ENCODE measurements at places on chromosomes 5 and 9.

GRCh38 chr5:96640696-96641095 lies 21.5 kb upstream of the CAST start:
- no peak for DNase-seq

DNA sequence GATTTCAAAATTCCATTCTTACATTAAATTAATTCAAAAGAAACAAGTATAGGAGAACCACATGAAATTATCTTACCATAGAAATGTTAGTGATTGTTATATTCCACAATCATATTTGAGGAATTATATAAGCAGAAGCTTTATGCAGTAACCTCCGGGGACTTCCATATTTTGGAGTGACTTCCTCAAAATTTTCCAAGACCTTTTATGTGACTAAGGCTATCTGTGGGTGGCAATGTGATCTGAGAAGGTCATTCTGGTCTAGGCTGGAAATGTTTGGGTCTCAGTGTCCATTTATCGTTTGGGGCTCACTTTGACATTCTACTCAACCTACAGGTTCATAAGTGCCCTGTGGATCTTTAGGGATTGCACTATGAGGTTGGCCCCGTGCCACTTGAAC lies 776.6 kb downstream of the CDH12 start:
- DNase-seq, result no peak

DNA sequence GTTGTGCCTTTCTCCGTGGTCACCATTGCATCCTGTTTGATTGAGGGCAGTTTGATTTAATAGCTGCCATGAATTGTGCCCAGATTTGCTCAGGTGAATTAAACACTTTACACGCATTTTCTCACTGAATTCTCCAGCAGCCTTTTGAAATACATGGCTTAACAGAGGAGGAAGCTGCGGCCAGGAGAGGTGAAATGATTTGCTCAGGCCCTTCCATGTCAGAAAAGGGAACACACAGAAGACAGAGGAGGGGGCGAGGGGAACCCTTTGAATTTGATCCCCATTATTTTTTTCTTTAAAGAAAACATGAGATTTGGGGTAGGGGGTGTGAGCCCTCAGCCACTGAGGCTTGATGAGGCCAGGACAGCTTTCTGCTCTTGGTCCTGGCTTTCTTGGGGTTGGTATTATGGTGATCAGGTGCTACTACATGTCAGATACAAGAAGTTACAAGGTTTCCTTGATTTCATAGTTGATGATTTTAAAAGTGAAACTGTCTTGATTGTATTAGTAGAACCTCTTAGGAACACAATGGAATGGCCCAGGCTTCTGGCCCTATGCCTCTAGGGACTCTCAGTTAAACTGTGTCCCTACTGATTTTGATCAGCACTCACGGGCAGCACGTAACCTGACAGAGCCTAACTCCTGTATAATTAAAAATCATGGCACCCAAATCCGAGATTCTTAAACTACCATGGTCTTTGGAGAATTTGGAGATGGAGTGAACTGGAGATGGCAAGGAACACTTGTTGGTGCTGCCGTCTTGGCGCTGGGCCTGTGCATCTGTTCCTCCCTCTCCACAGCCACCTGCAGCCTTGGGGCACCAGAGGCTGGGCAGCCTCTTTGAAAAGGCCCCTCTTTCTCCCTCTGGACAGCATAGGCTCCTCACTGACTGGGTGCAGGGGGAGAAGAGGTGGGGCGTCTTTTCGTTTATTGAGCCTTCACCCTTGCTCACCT lies 107.9 kb downstream of the TRIO start:
- DNase-seq, result no peak

GRCh38 chr9:69916950-69917349 lies 96.3 kb downstream of the CFAP95 start:
- DNase-seq, result no peak

DNA sequence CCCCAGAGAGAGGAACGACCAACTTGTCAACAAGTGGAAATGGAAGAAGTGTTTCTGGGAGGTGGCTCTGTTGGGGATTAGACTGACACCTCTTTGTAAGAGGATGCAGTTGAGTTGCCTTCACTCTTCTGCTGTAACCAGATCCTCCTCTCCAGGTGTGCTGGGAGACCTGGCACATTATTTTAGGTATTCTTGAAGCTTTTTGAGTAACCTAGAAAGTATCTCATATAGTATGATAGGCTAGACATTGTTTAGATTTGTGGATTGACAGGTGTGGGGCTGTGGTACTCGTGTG lies 21.6 kb downstream of the SNX30 start:
- no peak for DNase-seq

- no peak for DNase-seq
These were observed 91.7 kb downstream of the TENT4A start for GRCh38 chr5:6804766-6805501.

DNA sequence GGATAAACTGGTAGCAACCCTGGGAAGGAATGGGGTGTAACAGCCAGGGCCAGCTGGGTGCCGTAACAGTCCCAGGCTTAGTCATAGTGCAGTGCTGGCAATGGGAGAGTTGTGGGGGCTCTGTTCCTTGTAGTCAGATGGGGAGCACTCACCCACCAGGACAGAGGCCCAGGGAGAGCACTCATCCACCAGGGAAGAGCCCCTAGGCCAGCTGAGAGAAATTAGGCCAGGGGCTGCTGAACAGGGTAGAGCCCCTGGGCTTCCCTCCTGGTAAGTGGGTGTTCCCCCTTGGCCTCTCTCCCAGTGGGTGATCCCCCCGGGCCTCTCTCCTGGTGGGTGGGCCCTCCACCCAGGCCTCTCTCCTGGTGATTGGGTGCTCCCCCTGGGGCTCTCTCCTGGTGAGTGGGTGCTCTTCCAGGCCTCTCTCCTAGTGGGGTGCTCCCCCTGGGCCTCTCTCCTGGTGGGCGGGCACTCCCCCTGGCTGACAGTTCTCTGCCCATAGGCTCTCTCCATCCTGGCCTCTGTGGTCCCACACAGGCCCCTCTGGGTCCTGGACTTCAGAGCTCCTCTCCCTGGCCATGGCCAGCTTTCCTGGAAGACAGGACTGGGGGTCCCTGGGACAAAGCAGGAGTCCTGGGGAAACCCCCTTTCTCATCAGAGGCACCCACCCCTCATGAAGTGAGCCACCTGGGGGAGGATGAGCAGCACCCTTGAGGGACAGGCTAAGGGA lies 13.4 kb downstream of the FGD3 start:
- DNase-seq, result no peak

GRCh38 chr5:133698259-133698554 lies 85.9 kb upstream of the FSTL4 start:
- no peak for DNase-seq

DNA sequence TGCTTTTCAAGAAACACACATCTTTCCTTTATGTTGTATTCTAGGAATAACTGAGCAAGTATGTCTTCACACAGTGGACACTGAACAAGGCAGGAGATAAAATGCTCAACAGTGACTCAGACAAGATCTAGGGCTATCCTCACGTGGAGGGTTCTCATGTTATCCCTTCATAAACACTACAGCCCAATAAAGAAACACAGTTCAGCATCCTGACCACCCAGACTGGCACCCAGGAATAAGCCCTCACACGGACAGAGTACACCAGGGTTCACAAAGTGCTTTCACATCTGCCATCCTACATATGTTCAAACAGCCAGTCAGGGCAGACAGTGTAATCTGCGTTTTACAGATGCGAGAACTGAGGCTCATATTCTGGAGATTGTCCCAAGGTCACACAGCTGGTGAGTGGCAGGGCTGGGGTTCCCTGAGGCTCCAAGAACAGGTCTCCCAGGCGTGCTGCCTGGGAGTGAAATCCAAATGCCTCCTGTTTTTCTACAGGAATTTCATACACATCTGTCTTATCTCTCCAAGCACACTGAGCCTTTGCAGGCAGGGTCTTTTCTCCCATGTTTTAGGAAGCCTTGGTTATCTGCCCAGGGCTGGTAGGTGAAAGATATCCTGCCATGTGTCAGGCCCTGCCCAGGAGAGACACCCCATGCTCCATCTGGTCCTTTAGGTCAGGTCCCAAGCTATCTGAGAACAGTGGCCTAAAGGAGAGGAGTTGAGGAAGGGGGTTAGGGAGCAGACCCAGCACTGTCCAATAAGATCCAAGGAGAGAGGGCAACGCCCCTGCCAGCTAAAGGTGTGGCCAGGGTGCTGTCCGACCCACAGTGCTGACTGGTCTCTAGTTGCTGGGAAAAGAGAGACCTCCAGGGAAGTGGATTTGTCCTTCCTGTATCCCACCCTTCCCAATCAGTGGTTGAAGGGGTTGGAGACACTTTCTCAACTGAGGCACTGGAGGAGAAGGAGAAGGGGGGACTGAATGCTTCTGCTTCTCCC lies 47.9 kb upstream of the XPA start:
- DNase-seq, result no peak

GRCh38 chr9:88997646-88998045 lies 6.4 kb downstream of the S1PR3 start:
- no peak for DNase-seq

- DNase-seq, result no peak
These were observed 4.9 kb upstream of the LRRC14B start for GRCh38 chr5:186091-187041.

GRCh38 chr9:73714294-73714693 lies 562.6 kb downstream of the ANXA1 start:
- DNase-seq, result peak; percentile 35

DNA sequence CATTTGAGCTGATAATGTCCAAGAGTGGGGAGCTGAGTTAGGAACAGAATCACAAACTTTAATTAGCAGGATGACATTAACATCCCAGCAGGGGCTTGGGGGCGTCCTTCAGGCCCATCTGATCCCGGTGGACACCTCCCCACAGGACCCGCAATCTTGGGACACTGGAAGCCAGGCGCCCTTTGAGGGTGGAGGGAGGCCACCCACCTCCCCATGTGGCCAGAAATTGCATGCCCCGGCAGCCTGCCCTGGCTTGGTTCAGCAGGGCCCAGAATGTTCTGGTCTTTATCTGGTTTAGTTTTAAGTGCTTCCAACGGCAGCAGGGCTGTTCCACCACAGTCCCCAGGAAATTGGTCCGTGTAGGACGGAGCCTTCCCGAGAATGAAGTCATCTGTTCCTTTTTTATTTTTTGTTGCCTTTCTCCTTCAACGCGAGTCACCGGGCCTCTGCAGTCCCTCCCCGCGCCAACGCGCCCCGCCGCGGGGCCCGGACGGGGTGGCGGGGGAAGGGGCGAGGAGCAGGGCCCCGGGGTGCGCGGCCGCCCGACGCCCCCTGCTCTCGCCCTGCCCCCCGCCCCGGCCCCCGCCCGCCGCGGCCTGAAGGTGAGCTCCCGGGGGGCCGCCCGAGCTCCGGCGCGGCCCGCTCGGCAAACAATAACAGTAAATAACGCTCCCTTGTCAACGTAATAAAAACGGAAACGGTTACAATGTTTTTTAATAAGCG lies 207.9 kb downstream of the C9orf50 start:
- peak; percentile 25 for DNase-seq

DNA sequence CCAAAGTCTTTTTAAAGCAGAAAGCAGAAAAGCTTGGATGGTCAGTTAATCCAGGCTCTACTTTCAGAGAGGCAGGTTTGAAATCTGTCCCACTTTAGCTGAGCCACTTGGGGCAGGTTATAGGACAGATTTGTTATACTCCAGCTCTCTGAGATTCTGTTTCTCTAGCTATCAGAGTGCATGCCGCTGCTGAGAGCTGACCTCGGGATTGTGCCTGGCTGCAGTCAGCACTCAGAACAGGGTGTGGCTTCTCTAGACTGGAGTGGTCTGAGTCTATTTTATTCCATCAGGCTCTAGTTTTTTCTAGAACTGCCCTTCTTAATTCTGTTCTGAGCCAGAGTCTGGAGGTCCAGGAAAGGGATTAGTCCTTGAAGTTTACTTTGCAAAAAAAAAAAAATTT lies 67.7 kb downstream of the NDFIP1 start:
- no peak for DNase-seq

DNA sequence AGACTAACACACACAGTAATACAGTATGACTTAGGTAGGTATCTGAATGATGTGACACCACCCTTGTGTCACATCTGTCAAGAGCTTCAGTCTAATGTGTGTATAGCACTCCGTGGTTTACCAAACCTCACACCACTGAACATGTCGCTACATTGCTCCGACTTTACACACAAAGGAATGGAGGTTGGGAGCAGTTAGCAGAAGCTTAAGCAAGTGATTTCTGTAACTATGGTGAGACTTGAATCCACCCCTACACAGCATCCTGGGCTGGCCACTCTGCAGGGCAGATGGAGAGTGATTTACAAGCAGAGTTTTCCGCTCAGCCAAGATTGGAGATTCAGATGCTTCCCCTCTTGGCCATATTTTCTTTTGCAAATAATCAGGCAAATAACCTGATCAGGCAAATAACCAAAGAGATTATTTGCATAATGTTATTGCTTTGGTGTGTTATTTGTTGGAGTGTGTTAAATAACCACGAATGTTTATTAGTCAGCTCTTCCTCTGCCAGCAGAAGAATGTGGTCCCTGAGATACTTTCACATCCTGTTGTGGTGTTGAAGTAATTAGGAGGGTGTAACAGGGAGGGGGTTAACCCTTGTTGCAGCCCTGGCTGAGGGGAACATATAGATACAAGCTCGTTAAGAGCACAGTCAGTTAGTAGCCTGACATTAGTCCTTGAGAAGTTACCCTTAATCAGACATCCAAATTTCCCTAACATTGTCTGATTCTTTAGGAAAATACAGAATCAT lies 92.8 kb downstream of the SNX18 start:
- DNase-seq, result no peak

GRCh38 chr5:8844206-8844605 lies 701.7 kb downstream of the SEMA5A start:
- DNase-seq, result no peak

DNA sequence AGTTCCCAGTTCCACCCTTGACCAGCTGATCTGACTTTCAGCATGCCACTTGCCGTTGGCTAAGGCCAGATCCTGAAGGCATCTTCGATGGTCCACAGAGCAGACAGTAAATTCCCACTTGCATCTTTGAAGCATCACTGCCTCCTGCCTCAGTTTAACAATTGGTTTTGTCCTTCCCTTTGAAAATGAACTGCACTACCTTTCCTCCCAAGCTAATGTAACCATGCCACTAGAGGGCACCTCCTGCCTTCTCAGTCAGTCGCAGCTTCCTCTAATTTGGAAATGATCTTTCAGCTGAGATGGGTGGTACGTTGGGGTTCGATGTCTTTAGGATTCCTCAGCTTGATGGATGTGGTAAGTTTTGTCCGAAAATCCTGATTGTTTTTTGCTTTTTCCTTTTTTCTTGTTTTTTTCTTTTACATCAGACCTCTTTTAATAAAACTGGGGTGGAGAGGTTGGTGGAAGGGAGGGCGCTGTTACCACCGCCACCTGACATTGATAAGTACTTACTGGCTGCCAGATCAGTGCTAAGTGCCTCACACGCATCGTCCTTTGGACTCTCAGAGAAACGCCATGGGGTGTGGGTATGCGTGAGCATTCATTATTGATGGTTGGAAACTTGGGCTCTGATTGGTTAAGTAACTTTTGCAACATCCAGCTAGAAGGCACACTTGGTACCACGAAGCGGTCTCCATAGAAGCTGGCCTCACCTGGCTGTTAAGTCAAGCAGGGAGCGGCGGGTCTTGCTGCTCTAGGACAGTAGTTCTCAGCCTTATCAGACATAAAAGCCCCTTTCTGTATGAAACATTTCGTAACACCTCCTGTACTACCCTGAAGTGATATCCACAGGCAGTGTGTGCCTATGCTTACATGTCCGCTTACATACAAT lies 16.9 kb downstream of the PTTG1 start:
- DNase-seq, result peak; percentile 25

DNA sequence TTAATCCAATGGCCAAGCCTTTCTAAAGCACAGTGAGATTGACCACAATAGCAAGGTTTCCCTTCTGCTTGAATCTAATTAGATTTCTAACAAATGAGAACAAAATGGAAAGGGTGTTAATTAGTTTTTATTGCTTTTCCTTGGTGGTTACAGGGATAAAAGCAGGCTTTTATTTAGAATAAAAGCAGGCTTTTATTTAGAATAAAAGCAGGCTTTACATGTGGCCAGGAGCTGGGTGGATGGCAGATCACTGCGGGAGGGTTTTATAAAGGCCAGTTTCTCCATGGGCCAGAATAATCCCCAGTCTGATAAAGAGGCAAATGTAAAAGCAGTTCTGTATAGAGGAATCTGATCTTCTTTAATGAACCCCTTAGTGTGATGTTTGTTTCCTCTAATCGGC lies 470.2 kb downstream of the TMEM232 start:
- DNase-seq, result no peak

Data from HS-5 (cell line).